ENCODE measurements at places on chromosomes 7 and 10. TPM values are rescaled to one million over a fixed set of nuclear protein-coding genes. Genes with fewer than 3 reads are reported as not detected.

GRCh38 chr7:134062460-134062859 is 64.7 kb upstream of the LRGUK start:
- DNase-seq: no peak
- no peak overlapping the region for H3K27ac ChIP-seq
- no peaks in the 10 kb centered on the region for H3K4me1 ChIP-seq

- no peak overlapping the region for H3K4me3 ChIP-seq
- H3K36me3 ChIP-seq: no peaks in the 10 kb centered on the region
- H3K27ac ChIP-seq: no peak overlapping the region
- no peaks in the 10 kb centered on the region for H3K4me1 ChIP-seq
- no peaks in the 10 kb centered on the region for H3K27me3 ChIP-seq
These were observed 321.7 kb upstream of the LRGUK start for GRCh38 chr7:133805426-133805825.

DNA sequence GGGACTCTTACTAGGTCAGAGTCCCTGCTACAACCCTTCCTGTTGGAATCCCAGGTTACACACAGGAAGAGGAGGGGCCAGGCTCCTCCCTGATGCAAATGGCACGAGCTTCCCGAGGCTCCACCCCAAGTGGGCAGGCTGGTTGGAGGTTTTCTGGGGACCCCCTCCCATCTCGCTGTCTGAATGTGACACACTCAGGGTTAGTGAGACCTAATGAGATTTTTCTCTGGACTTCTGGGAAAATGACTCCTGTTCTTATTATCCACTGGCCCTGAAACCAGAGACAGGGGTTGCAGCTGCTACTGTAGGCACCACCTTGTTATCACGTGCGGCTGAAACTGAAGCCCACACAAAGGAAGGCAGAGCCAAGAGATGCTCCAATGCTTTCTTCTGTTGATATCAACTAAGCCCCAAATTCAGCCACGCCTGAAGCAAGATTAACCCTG is 103.3 kb downstream of the FAM107B start:
- no peak overlapping the region for H3K4me3 ChIP-seq
- DNase-seq: no peak
- H3K27me3 ChIP-seq: no peaks in the 10 kb centered on the region
- H3K4me1 ChIP-seq: peaks cover 61% of the 10 kb centered on the region

Gene PLA2G12B
- total RNA-seq: not detected

Gene SERPINE1
- 1.1 TPM for total RNA-seq

DNA sequence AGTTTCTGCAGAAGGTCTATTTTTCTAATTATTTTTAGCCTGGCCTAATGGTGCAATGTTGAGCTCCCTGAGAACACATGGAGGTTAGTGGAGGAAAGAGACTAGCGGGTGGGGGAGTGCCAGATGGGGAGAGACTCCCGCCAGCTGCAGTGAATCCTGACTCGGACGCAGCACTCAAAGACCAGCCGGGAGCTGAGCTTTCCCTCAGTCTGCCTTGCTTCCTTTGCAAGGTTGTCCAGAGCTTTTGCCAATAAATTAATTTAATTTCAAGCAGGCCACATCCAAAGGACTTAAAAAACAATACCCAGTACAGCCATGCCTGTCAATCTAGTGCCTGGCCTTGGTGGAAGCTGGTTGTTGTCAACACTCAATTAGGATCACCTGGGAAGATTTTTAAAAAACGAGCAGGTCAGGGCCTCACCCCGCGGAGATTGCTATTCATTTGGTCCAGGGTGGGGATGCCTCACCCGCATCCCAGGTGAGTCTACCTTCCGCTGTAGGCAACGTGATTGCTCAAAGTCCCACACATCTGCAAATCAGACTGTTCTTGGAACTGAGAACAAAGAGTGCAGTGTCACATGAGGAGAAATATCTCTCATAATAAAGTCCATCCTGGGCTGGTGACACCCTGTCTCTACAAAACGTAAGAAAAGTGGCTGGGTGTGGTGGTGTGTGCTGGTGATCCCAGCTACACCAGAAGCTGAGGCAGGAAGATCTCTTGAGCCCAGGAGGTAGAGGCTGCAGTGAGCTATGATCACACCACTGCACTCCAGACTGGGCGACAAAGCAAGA is 4.0 kb downstream of the CLRN3 start:
- no peak overlapping the region for H3K4me3 ChIP-seq
- no peak overlapping the region for H3K27ac ChIP-seq
- no peaks in the 10 kb centered on the region for H3K36me3 ChIP-seq
- H3K27me3 ChIP-seq: no peaks in the 10 kb centered on the region

DNA sequence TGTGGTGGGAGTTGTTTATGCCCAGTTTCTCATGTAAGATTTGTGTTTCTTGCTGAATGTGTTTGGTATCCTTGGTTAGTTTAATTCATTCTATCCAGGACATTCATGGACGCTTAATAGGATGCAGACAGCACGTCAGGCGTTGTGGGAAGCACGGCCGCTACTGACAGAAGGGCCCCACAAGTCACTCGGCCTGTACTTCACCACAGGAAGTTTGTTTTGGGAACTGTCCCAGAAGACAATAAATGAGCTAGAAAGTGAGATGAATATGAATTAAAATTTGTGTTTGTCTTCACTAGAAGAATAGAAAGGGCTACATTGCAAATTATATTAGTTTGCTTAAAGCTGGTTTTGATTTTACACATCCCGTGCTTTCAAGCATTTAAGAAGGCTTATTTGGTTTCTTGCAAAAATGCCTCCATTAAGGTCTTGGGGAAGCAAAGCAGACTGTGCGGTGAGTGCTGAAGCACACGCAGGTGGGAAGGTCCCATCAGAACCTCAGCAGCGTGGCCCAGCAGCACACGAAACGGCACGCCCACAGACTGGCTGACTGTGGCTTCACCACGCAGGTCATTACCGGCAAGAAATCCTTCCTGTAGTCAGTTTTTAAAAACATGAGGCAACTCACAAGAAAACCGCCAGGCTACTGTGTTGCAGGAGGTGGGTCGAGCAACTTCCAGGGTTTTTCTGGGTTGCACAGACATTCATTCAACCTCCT is 74.1 kb downstream of the VIPR2 start:
- H3K27ac ChIP-seq: no peak overlapping the region
- H3K36me3 ChIP-seq: no peaks in the 10 kb centered on the region
- peaks cover 16% of the 10 kb centered on the region for H3K27me3 ChIP-seq
- H3K4me3 ChIP-seq: no peak overlapping the region
- no peak for DNase-seq
- H3K4me1 ChIP-seq: no peaks in the 10 kb centered on the region

- H3K4me3 ChIP-seq: no peak overlapping the region
- no peak for DNase-seq
- no peaks in the 10 kb centered on the region for H3K36me3 ChIP-seq
- H3K4me1 ChIP-seq: no peaks in the 10 kb centered on the region
- no peak overlapping the region for H3K27ac ChIP-seq
These were observed 9.2 kb downstream of the MKX start for GRCh38 chr10:27736396-27736795.

DNA sequence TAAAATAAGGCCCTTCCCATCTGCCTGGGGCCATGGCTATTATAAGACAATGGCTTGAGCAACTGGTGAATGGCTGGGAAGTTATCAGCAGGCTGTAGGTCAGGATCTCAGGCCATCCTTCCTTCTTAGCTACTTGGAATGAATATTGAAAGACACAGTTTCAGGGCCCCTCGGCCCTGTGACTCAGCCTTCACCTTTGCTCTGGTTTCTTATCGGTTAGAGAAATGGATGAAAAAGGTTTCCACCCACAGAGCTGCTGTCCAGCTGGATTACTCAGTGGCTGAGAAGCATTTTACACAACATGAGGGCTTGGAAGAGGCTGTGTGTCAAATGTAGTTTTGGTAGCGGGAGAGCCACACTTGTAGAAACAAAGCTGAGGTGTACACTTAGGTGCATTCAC is 9.4 kb downstream of the ACSL5 start:
- H3K4me3 ChIP-seq: peak overlapping the region; percentile 28
- peaks cover 69% of the 10 kb centered on the region for H3K4me1 ChIP-seq
- peak; percentile 49 for DNase-seq
- H3K27me3 ChIP-seq: no peaks in the 10 kb centered on the region
- H3K27ac ChIP-seq: peak overlapping the region; percentile 91
- peaks cover 21% of the 10 kb centered on the region for H3K36me3 ChIP-seq

Measured in Calu3 (cell line).